ENCODE measurements at places on chromosomes 2 and 18.

DNA sequence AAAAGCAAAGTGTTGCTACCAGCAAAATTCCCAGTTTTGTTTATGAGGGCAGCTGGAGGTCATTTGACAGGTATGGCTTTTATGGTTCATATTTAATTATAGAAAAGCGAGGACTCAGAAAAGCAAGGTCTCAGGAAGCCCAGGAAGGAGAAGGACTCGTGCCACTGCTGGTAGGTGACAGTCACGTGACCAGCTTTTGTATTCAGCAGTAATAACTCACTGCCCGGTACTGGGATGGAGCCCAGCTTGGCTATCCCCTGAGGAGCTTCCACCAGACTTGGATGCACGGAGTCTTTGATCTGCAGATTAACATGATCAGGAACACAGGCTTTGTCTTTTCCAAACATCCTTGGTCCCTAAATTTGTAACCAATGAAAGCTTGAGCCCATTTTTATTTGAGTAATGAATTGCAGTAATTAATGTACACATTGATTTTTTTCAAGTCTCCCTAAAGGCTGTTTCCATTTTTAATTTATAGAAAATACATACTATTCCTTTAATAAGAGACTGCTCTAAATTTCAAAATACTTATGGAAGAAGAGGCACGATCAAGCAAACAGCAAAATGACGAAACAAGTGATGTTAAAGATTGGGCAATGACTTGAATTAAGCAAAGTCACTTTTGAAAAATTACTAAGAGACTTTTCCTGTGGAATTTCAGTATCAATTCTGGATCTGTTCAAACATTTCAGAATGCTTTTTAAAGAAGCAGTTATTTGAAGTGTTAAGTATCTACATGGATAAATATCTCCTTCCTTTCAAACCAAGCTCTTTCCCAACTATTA lies 251.7 kb upstream of the HNRNPA3 start:
- H3K36me3 ChIP-seq, result no peaks in the 10 kb centered on the region
- H3K4me3 ChIP-seq, result no peak overlapping the region

- H3K4me3 ChIP-seq, result no peak within 1 kb of the TSS
- no peaks in the 10 kb centered on the region for H3K27me3 ChIP-seq
- no peaks in the 10 kb centered on the region for H3K4me1 ChIP-seq
- peak; percentile 60 for DNase-seq
Measured at GRCh38 chr2:214410918-214411554, at the start of gene VWC2L. TSS of gene VWC2L (plus strand) at chr2:214411054. CDS start at chr2:214414194, 3,140 bp downstream.

GRCh38 chr2:143150287-143150686 lies 21.1 kb downstream of the ARHGAP15 start:
- no peaks in the 10 kb centered on the region for H3K27me3 ChIP-seq
- H3K27ac ChIP-seq, result no peak overlapping the region
- DNase-seq, result no peak
- H3K4me1 ChIP-seq, result no peaks in the 10 kb centered on the region
- H3K4me3 ChIP-seq, result no peak overlapping the region
- H3K36me3 ChIP-seq, result no peaks in the 10 kb centered on the region

DNA sequence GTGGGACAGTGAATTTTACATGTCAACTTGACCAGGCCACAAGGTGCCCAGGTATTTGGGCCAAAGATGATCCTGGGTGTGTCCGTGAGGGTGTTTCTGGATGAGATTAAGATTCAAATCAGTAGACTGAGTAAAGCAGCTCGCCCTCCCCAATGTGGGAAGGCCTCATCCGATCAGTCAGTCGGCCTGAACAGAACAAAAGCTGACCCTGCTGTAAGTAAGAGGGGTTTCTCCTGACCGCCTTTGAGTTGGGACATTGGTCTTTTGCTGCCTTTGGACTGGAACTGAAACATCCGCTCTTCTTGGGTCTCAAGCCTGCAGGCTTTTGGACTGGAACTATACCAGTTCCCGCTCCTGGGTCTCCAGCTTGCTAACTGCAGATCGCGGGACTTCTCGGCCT lies 233.3 kb downstream of the KLHL29 start:
- H3K4me1 ChIP-seq, result no peaks in the 10 kb centered on the region
- H3K4me3 ChIP-seq, result no peak overlapping the region

GRCh38 chr2:181876614-181877063 lies 14.9 kb upstream of the ITPRID2 start:
- no peaks in the 10 kb centered on the region for H3K4me1 ChIP-seq
- H3K36me3 ChIP-seq, result no peaks in the 10 kb centered on the region
- H3K4me3 ChIP-seq, result no peak overlapping the region
- no peak for DNase-seq

- H3K4me3 ChIP-seq, result no peak overlapping the region
- H3K27ac ChIP-seq, result no peak overlapping the region
- no peak for DNase-seq
Measured at GRCh38 chr18:52902188-52902587, 562.2 kb downstream of the DCC start.

- no peak overlapping the region for H3K4me3 ChIP-seq
- DNase-seq, result no peak
- no peaks in the 10 kb centered on the region for H3K4me1 ChIP-seq
- H3K27ac ChIP-seq, result no peak overlapping the region
Measured at GRCh38 chr18:68466672-68467071, 248.2 kb downstream of the TMX3 start.

- no peaks in the 10 kb centered on the region for H3K27me3 ChIP-seq
- H3K4me1 ChIP-seq, result no peaks in the 10 kb centered on the region
- no peaks in the 10 kb centered on the region for H3K36me3 ChIP-seq
- DNase-seq, result no peak
Measured at GRCh38 chr2:86352137-86352726, 14.8 kb upstream of the REEP1 start.

DNA sequence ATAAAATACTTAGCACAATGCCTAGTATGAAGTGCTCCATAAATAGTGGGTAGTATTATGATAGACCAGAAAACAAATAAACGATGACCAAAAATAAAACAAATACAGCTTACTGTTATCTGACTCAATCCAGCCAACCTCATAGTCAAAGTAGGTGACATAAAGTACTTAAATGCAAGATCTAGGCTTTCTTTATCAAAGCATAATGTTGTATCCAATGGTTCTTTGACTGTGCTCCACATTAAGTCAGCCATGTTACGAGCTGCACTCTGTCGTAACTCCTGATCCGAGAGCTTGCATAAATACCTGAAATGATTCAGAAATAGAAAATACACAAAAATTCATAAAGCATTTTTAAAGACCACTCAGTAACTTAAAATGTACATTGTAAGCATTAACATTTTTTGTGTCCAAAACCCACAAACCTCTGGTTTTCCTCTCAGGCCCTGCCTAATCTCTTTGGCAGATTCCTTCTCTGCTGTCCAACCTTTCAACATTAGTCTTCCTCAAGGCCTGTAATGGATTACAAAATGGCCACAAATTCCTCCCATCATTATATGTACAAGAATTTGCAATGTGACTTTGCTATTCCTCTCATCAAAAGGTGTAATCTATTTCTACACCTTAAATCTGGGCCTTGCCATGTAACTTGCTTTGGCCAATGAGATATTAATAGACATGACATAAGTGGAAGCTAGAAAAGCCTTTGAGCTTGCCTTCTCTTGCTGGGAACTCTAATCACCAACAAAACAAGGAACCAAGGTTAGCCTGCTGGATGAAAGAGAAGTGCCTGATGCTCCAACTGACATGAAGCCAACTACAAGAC lies 90.6 kb downstream of the USP34 start:
- no peak overlapping the region for H3K4me3 ChIP-seq
- no peaks in the 10 kb centered on the region for H3K4me1 ChIP-seq
- DNase-seq, result no peak
- H3K27ac ChIP-seq, result no peak overlapping the region
- H3K27me3 ChIP-seq, result no peaks in the 10 kb centered on the region
- H3K36me3 ChIP-seq, result peaks cover 6% of the 10 kb centered on the region

- H3K4me1 ChIP-seq, result no peaks in the 10 kb centered on the region
- H3K27me3 ChIP-seq, result no peaks in the 10 kb centered on the region
- DNase-seq, result no peak
- H3K36me3 ChIP-seq, result no peaks in the 10 kb centered on the region
Measured at GRCh38 chr2:159960414-159960813, 102.0 kb downstream of the PLA2R1 start.

DNA sequence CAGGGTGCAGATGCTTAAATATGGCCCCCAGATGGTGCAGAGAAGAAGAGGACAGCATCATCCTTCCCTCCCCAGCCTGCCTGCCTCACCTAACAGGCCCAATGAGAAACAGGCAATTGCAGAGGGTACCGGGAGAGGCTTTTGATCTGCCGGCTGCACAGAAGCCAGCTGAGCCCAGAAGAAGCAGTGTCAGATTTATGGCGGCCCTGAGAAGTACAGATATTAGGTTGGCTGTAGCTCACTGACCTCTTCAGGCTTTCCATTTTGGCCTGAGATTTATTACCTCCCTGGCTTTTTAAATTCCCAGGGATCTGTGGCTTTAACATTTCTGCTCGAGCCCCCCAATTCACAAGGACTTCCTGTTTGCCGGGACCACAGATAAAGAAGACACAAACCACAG lies 278.7 kb downstream of the EN1 start:
- no peaks in the 10 kb centered on the region for H3K4me1 ChIP-seq
- H3K4me3 ChIP-seq, result no peak overlapping the region
- no peak overlapping the region for H3K27ac ChIP-seq
- no peaks in the 10 kb centered on the region for H3K36me3 ChIP-seq
- no peaks in the 10 kb centered on the region for H3K27me3 ChIP-seq

DNA sequence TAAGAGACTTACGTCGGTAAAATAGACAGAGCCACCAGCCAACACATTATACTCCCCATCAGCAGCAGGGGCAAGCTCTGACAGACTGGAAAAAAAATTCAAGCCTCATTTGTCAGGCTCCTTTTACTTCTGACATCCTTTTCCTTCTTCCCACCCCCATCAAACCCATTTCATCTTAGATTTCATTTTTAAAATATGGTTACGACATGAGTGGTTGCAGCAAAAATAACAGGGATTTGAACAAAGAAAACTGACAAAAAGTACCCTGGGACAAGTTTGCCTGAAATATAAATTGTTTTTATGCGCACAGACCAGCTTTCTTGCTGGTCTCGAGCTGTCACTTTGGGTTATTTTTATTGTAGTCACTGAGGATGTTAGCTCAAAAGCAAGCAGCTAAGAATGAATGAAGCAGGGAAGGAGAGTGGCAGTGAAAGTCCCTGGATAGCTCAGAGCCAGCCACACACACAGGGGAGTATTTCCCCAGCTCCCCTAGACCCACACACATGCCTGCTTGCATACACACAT lies 30.7 kb upstream of the LINC00305 start:
- H3K27ac ChIP-seq, result no peak overlapping the region
- DNase-seq, result no peak
- no peaks in the 10 kb centered on the region for H3K27me3 ChIP-seq
- H3K4me3 ChIP-seq, result no peak overlapping the region
- no peaks in the 10 kb centered on the region for H3K36me3 ChIP-seq
- H3K4me1 ChIP-seq, result no peaks in the 10 kb centered on the region

Data from right lobe of liver (tissue), 6 donors.